Parietal lobe (tissue), 2 donors: ENCODE measurements at places on chromosomes 13 and 19. TPM values are rescaled to one million over a fixed set of nuclear protein-coding genes. Genes with fewer than 3 reads are reported as not detected.

The FFAR3 gene
- not detected for total RNA-seq

The PSG6 gene
- not detected for total RNA-seq

The INSL3 gene
- total RNA-seq = not detected

The TLE2 gene
- 11.3 TPM for total RNA-seq

The RBM26 gene
- 91.4 TPM for total RNA-seq

The CHST8 gene
- 15.3 TPM for total RNA-seq

The AXL gene
- total RNA-seq = 7.5 TPM

The FCGBP gene
- total RNA-seq = 5.0 TPM

The FGF22 gene
- total RNA-seq = 0.63 TPM

The IGSF23 gene
- not detected for total RNA-seq
